Hematopoietic multipotent progenitor cell treated with erythropoietin and hydrocortisone succinate and interleukin-3 and kit ligand, for 6 days (in vitro differentiated cells): ENCODE measurements at places on chromosomes 12 and 14.

- peak; percentile 61 for DNase-seq
Measured at GRCh38 chr12:4353785-4354208, 25.7 kb downstream of the FGF23 start.

DNA sequence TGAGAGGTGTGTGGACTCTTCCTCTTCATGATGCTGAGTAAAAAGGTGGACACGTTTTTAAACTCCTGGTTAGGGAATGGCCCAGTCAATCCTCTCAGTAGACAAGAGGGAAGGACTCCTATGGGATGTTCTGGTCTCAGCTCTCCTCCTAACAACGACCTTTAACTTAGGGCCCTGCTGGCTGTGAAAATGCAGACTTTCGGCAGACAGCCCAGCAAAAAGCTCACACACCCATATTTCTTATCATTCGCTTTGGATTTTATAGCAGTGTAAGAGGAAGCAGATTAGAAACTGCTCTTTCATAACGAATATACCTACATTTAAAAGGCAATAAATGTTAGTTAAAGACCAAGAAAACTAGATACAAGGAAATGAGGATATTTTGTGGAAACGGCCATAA is 18.0 kb upstream of the YARS2 start:
- no peak for DNase-seq

- peak; percentile 63 for DNase-seq
Measured at GRCh38 chr14:33848706-33849454, 102.0 kb downstream of the EGLN3 start.

DNA sequence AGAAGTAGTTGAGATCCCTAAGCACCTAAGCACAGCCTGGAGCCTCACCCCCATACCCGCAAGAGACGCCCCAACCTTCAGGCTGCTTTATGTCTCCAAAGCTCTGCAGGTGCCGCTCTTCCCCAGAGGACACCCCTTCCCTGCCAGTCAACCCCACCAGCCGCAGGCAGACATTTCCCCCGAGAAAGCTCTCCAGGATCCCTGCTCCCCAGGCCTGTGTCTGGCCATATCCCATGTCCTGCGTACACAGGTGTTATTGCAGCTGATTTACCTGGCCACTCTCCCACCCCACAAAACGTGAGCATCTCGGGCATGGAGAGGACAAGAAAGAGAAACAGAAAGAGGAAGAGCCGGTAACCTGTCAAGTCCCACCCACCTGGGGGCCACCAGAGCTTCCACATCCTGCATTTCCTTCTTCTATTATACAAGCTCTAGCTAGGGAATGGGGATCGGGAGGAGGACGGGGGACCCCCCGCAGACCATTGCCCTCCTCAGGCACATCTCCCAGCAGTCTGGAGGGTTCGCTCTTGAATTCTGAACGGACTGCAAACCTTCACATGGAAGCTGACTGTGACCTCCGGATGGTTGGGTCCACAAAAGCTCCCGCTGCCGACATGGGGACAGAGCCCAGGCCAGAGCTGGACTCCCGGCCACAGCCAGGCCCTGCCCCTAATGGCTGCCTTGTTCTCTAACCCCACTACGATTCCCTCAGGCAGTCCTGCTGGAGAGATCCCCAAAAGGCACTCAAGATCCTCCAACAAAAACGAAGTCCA is 17.6 kb downstream of the CCDC88C start:
- DNase-seq = peak; percentile 51

- peak; percentile 74 for DNase-seq
Measured at GRCh38 chr14:77991128-77991772, 178.9 kb upstream of the NRXN3 start.

DNA sequence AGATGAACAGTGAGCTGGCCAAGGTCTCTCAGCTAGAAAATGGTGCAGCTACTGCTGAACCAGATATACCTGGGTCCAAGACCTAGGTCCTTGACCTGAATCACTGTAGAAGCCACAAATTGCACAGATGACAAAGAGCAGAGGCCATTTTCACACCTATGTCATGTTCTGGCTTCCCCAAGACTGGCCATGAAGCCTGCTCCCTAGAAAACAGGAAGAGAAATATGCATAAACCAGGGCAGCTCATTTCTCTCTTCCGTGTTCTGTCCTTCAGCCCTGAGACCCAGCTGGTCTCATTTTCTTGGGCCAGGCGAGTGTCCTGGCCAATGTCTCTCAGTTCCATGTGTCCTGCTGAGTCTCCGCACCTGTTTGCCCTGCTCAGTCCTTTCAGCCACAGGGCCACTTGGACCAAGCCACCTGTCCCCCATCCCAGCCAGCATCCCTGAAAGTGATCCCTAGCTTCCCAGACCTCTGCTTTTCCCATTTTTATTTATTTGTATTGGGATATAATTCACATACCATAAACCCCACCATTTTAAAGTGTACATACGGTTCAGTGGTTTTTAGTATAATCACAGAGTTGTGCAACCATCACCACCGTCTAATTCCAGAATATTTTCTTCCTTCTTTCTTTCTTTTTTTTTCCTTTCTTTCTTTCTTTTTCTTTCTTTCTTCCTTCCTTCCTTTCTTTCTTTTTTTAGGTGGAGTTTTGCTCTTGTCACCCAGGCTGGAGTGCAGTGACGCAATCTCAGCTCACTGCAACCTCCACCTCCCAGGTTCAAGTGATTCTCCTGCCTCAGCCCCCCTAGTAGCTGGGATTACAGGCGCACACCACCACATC is 27.0 kb downstream of the P2RX7 start:
- no peak for DNase-seq

DNA sequence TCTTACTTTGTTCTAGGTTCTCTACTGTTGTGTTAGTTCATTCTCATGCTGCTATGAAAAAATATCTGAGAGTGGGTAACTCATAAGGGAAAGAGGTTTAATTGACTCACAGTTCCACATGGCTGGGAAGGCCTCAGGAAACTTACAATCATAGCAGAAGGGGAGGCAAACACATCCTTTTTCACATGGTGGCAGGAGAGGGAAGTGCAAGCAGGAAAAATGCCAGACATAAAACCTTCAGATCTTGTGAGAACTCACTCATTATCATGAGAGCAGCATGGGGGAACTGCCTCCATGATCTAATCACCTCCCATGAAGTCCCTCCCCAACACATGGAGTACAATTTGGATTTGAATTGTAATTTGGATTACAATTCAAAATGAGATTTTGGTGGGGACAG is 69.6 kb downstream of the MGST1 start:
- no peak for DNase-seq

GRCh38 chr12:102811110-102811737 is 105.8 kb downstream of the PAH start:
- DNase-seq = peak; percentile 28

GRCh38 chr14:97027256-97027999 is 230.2 kb downstream of the VRK1 start:
- no peak for DNase-seq

GRCh38 chr12:82789674-82790073 is 103.0 kb downstream of the TMTC2 start:
- DNase-seq = no peak

GRCh38 chr12:130791629-130792028 is 47.4 kb downstream of the STX2 start:
- DNase-seq = no peak

- DNase-seq = no peak
Measured at GRCh38 chr12:68270358-68270757, 17.0 kb upstream of the IL22 start.

DNA sequence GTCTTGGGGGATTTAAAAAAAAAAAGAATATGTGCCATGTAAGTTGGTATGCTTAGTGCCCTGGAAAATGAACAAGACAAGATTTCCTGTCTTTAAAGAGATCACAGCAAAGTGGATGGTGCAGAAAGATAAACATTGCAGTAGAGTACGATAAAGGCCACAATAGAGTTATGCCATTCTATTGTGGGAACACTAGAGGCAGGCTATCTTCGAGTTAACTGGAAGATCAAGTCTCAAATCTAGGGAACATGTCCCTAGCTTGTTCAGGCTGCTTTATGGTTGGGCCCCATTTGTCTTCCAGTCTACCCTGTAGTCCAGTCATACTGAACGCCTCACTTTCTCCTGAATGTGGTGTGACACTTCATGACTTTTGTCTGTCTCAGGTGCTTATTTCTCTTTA is 18.7 kb upstream of the CCT2 start:
- peak; percentile 54 for DNase-seq

DNA sequence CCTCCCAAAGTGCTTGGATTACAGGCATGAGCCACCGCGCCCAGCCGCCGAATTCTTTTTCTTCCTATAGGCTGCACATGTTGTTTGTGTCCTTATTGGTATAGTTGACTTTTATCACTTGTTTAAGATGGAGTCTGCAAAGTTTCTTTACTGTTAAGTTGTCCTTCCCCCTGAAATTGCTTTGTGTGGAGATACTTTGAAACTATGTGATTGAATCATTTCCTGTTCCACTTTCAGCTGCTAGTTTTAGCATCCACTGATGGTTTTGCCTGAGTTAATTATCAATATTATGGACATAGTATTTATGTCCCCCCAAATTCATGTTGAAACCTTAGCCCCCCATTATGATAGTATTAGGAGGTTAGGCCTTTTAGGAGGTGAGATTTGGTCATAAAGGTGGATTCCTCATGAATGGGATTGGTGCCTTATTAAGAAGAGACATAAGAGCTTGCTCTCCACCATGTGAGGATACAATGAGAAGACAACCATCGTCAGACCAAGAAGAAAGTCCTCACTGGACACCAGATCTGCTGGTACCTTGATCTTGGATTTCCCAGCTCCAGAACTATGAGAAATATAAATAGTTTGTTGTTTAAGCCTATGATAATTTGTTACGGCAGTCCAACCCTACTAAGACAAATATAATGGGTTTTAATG is 34.9 kb downstream of the PPHLN1 start:
- no peak for DNase-seq

- no peak for DNase-seq
Measured at GRCh38 chr12:105522166-105522825, 191.8 kb downstream of the C12orf75 start.

- peak; percentile 69 for DNase-seq
Measured at GRCh38 chr12:14367040-14367661, 1.7 kb downstream of the ATF7IP start.

DNA sequence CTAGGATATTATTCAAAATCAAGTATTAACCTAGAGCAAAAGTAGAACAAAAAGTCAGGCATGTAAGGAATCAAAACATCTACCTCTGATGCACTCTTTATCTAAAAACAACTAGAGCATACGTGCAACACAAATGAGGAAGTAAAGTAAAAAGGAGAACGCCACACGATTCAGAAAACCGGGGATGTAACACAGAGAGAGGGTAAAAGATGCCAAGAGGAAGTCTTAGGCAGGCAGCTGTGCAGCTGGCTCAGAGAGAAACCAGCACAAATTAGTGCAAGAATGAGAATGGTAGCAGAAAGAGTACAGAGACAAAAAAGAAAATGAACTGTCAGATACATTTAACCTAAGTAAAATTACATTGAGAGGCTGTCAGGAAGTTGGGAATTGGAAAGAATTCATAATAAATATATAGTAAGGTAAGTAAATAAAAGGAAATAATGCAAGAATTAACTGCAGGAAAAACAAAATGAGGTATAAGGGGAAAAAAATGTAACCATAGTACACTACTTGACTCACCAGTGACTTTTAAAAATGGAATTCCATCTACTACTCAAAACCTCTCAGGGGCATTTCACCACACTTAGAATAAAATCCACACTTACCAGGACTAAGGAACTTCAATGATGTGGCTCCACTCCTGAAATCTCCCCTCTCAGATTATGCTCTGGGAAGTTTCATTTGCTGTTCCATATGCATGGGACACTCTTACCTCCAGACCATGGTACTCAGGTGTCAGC is 17.1 kb downstream of the BCAT1 start:
- DNase-seq = peak; percentile 76

- DNase-seq = no peak
Measured at GRCh38 chr12:108374596-108375320, 35.6 kb upstream of the CMKLR1 start.

DNA sequence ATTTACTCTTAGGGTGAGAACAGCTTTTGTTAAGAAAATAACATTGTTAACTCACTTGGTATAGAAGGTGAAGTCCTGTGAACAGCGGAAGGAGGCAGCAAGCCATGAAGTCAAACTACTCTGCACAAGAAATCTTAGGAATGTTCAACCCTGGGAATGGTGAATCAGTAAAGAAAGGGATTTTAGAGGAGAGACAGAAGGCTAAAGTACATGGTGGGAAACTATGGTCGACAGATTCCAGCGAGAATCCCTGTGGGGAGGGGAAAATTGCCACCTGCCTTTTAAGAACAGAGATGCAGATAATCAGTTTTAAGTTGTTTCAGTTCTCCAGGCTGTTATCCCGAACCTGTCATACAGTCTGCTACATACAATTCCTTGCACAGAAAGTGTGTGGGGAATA is 63.2 kb upstream of the PTPRR start:
- no peak for DNase-seq

DNA sequence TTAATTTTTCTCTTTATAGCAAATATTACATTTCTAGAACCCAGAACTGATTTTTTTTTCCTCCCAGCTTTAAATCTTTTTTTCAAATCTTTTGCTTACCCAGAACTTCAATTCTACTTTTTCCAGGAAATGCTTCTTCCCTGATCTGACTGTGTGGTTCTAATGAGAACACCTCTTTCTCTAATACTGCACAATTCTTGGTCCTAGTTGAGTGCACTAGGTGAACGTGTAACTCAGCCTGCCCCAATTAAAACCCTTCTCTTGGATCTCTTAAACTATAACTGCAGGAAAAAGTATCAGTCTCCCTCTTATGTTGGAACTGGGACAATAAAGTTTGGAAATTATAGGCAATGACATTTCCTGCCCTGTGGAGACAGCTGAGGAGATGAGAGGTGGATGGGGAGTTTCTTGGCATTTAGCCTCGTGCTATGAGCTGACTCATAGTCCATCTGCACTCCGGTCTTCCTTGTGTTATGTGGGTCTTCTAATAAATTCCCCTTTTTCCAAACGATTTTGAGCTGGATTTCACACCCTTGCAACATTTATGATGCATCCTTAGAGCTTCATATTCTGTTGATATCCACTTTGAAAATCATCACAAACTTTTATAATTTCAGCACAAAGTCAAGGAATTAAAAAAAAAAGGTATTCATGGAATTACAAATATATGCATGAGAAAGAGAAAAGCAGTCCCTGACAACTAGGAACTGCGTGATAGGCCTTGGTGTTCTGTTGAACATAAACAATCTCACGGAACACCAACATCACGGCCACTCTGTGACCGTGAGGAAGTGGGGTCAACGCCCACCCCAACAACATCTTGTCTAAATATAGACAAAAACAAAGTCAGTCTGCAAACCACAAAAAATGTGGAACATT is 52.4 kb downstream of the BRMS1L start:
- DNase-seq = peak; percentile 20

GRCh38 chr12:39605501-39605900 is 14.1 kb downstream of the ABCD2 start:
- DNase-seq = no peak

DNA sequence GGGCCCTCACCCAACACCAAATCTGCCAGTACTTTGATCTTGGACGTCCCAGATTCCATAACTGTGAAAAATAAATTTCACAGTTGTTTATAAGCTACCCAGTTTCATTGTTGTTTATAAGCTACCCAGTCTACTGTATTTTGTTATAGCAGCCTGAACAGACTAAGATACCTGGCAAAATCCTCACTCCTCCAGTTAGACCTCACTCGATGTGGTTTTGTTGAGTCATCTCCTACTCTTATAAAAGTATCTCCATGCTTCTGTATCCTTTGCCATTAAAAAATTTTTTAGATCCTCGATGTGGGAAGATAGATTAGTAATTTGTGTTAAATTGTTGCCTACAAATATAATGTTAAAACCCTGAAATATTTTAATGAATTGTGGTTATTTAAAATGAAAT is 16.0 kb downstream of the TXNDC16 start:
- no peak for DNase-seq

GRCh38 chr12:116598311-116599284 is 39.4 kb downstream of the MAP1LC3B2 start:
- DNase-seq = peak; percentile 60

- DNase-seq = no peak
Measured at GRCh38 chr12:57864442-57865083, 18.0 kb upstream of the CTDSP2 start.

GRCh38 chr12:10705655-10706054 is 17.5 kb downstream of the YBX3 start:
- no peak for DNase-seq
